ENCODE measurements at places on chromosomes 7 and 10.

DNA sequence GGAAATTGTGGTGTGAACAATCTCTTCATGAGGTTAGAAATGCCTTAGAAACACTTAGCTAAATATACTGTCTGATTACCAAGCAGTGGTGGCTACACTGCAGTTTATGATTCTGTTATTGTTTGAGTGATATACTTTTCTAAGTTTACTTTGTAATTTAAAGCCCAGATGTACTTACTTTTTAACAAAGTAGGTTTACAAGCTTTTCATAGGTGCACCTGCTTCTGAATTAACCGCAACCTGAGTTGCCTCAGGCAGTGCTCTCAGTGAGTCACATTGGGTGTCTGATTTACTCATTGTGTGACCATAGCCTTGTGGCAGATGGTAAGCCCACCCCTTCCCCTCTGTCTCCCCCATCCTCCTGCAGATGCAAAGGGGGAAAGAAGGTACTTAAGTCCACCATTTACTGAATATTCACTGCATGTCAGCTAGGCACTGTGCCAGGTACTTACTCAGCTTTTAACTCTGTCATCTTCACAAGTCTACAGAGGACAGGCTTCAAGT lies 9.0 kb downstream of the MTURN start:
- no peak for DNase-seq

DNA sequence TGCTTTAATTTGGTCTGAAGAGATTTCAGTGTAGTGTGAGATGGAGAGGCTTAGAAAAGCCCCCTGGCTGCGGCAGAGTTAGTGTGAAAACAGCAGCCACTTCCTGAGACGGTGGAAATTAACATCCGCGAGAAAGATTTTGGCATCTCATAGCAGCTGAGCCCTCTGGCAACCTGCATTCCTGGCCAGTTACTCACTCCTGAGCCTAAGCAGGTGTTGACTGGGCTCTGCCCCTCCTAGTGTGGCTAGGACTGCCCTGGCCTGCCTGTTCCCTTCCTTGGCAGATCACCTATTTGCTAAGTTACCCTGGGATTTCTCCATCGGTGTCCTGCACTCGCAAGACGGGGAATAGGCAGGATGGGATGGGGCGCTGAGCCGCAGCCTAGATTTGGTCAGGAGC lies 57.6 kb upstream of the LMTK2 start:
- DNase-seq = no peak

GRCh38 chr7:95840953-95841950 lies 68.9 kb downstream of the DYNC1I1 start:
- no peak for DNase-seq

DNA sequence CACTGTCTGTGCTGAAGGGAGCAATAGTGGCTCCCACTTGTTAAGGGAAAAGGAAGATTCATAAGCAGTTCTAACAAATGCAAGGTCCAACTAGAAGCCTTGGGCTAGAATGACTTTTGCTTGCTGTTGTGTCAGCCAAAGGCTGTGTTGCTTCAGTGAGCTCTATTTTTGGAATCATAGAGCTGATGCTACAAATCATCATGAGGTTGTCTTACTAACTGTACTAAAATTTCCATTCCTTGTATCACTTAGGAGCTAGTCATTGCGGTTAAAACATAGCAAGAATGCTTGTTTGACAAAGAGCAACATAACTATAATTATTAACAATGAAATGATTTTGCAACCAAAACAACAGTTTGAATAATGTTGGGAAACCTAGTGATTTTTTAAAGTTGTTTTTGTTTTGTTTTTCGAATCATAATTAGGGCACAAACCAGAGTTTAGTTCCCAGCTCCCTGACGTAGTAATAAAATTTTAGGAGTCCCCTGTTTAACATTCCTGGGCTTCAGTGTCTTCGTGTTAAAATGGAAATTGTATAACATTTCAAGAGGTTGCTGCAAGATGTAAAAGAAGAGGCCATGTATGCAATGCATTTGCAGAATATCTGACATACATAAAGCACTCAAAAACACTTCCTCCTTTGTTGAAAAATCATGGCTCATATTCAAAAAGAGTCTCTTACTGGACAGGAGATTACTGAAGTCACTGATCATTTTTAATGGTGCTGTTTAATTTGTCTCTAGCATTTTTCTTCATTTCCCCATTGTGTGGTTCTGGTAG lies 183.4 kb downstream of the MACC1 start:
- DNase-seq = no peak

DNA sequence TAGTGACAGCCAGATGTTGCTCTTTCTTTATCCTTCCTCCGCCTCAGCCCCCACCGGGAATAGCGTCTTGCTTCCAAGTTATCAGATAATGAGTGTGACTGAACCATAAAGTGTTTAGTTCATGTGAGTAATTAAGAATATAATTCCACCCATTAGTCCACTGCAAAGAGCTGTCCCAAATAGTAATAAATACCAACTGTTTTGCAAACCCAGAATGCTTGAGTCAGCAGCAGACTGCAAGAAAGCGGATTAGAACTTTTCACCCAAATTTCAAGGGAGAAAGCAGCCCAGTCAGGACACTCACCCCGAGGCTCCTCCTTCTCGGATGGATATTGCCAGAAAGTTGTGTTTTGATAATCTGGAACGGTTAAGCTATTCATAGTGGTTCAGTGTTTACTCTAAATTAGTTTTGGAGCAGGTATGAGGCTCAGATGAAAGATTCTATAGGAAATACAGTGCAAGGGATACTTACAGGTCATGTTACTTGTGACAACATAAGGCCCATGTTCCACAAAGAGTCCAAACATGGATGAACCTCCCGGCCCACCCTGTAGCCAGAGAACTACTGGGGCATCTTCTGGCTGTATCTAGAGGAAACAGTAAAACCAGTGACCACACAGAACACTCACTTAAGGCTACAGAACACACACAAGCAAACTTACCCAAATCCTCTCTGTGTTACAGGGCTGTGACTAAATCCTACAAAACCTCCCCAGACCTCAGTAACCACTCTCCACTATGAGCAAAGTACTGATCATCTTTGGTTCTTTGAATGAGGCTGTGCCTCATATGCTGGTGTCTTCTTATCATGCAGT lies 50.5 kb downstream of the CPVL start:
- DNase-seq = no peak

DNA sequence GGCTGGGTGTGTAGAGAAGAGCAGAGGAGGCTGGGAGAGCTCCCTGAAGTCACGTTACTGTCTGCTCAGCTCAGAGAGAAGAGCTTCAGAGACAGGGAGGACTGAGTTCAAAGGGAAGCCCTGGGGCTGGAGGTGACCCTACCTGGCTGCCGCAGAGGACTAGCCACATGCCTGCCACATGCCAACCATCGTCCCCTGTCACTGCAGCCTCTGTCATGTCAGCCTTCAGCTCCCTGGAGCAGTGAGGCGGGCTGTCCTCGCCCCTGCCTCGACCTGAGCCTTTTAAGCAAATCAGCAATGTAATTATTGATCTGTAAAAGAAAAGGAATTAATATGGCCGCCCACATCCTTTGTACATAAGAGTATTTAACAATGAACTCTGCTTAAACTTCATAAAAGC lies 89.3 kb upstream of the RET start:
- no peak for DNase-seq

- DNase-seq = no peak
These were observed 4.0 kb upstream of the VIPR2 start for GRCh38 chr7:159148430-159149395.

DNA sequence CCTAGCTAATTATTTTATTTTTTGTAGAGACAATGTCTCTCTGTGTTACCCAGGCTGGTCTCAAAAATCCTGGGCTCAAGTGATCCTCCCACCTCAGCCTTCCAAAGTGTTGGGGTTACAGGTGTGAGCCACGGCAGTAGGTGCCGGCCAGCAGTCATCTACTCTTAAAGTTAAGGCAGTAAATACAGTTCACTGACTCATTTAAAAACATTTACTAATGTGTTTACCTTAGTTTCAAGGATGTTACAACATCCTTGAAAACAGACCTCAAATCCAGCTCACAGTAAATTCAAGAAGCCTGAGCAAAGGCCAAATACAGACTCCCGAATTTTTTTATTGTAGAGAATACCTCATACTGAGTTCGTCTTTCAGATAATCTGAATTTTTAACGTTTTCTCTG lies 29.6 kb upstream of the ABCB4 start:
- no peak for DNase-seq

GRCh38 chr7:150966002-150966401 lies 12.1 kb downstream of the KCNH2 start:
- no peak for DNase-seq

GRCh38 chr10:5890452-5890915 lies 441 bp downstream of the FBH1 start:
- DNase-seq = no peak

GRCh38 chr10:9743639-9744038 lies 1274.0 kb upstream of the CELF2 start:
- no peak for DNase-seq

DNA sequence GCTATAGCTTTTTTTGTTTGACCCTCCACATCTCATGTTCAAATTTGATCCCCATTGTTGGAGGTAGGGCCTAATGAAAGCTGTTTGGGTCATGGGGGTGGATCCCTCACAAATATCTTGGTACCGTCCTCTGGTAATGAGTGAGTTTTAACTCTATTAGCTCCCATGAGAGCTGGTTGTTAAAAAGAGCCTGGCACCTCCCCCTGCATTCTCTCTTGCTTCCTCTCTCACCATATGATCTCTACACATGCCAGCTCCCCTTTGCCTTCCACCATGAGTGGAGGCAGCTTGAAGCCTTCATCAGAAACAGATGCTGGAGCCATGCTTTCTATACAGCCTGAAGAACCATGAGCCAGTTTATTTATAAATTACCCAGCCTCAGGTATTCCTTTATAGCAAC lies 43.0 kb upstream of the IMMP2L start:
- no peak for DNase-seq

DNA sequence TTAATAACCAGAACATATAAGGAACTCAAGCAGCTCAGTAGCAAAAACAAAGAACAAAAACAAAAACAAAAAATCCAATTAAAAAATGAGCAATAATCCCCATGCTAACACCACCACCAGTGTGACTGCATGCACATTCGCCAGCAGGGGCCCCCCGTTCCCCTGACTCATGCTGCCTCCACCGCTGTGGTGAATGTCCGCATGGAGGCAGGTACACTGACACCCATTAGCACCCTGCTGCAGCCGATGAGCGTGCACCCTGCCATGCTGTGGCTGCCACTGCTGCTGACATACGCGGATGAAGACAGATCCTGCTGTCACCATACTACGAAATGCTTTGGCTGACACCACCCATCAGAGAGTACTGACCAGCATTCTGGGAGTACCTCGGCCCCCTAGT lies 321.6 kb upstream of the LRRTM3 start:
- DNase-seq = no peak

DNA sequence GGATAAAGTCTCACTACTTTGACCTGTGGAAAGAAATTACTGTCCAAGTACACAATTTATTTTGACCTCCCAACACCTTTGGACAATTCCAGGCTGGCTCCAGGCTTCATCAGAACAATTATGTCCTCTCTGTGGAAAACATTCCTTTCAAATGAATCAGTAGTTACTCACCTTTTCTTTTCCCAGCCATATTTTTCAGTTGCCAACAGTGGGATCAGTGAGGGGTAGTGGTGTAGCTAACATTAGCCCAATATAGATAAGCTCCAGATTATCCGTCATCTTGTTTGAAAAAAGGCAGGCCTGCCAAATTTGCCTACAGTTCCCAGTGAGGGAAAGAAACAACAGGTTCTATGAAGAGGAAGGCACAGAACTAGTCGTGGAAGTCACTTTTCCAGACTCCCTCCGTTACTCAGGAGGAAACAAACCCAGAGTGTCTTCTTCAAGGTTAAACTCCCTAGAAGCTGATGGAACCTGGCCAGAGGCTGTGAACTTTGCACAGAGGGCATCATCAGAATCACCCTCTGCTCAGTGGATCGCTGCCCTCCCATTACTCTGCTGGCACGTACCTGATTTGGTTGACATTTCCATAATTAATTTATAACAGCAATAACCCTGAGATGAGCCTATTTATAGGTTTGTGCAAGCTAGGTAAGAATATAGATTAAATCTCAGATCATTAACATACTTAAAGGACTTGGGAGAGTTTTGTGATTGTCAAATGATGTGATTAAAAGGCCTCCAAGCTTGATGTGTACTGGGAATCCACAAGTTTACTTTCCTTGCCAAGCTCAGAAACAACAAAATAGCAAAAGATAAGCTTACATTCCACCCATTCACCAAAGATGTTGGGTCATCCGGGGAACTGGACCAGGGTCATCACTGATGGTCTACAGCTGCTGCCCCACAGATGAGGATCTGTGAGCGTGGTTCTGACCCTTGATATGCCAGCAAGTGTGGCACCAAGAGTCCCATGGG lies 654.6 kb upstream of the GALNT17 start:
- no peak for DNase-seq

DNA sequence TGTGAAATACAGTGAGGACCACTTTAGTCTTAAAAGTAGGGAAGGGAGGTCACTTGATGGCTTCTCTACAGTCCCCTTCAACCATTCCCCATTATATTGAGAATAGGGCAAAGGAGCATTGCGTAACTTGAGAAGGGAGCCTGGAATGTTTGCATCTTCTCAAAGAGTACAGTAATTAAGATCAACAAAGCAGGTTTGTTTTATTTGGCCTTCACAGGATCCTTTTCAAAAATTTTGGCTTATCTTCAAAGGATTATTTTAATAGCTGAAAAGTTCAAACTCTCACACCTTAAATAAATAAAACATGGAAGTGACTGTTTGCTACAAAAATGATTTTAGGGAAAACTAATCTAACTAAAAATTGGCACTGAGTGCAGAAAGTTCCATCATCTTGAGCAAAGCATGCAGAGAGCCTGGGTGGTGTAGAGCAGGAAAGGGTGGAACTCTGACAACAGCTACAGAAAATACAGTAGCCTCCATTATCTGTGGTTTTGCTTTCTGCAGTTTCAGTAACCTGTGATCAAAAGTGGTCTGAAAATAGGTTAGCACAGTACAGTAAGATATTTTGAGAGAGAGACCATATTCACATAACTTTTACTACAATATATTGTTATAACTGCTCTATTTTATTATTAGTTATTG lies 214.0 kb downstream of the MDFIC start:
- no peak for DNase-seq

GRCh38 chr10:10138685-10139084 lies 879.0 kb upstream of the CELF2 start:
- no peak for DNase-seq

- peak; percentile 72 for DNase-seq
These were observed 652 bp downstream of the KAZALD1 start for GRCh38 chr10:101062232-101063049.

- no peak for DNase-seq
These were observed 61.4 kb downstream of the BICC1 start for GRCh38 chr10:58574058-58574457.

- DNase-seq = no peak
These were observed 36.1 kb upstream of the CCNY start for GRCh38 chr10:35300063-35300699.

- no peak for DNase-seq
These were observed 75.5 kb downstream of the RPS24 start for GRCh38 chr10:78109210-78109609.

- DNase-seq = no peak
These were observed 151.5 kb downstream of the HPSE2 start for GRCh38 chr10:99084161-99084560.
